Stomach (tissue), 19 donors: ENCODE measurements at places on chromosomes 6 and 20.
A peak's percentile ranks its signal among the peaks of the same experiment; 100 is the strongest.

DNA sequence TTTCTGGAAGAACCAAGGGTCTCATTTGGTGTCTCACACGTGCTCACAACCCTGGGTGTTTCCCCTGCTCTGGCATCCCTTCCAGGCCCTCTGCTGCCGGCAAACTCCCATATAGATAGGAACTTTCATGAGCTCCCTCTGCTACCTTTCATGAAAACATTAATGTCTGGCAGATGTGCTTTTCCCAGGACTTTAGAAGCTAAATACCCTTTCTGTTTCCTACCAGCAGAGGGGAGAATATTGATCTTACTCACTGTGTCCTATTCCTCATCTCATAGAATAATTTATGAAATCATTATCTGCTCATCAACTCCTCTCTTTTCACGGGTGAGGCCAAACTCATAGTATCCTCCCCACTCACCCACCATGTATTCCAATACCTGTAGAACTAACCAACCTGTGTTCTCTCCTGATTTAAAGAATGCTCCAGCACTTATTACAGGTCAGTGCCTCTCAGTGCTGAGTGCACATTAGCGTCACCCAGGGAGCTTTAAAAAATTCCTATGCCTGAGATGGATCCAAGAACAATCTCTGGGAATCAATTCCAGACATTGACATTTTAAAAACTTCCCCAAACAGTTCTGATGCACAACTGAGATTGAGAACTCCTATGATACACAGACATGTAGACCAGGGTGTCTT, 298.5 kb upstream of the JAG1 start:
- DNase-seq, result no peak

- no peak for DNase-seq
Observed at GRCh38 chr6:3904518-3904917, 55.3 kb downstream of the FAM50B start.

DNA sequence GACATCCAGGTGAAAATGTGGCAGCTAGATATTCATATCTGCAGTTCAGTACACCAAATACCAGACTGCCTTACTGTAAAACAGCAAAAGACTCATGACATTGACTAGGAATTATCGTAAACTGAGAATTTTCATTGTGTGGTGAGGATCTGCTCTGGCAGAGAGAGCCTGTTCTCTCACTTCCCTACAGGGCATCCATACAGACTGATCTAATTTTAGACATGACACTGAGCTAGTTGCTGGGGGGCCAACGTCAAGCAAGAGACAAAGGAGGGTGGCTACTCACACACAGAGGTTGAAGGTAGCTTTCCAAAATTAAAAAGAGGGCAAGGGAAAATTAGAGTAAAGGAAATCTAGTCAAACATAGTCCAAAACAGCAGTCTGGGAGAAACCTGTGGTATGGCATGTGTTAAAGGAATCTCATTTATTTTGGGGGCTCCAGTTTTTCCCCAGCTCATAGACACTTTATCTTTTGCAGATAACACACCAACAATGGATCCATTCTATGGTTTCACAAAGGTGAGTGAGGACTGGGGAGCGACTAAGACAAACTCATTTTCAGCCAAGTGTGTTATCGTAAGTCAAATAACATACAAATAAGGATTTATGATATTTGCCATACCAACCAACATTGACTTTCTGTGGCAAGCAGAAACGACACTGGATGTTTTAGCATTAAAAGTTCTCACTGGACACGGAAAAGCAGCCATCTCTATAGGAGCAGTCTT, 36.6 kb upstream of the NHSL1 start:
- DNase-seq, result no peak

DNA sequence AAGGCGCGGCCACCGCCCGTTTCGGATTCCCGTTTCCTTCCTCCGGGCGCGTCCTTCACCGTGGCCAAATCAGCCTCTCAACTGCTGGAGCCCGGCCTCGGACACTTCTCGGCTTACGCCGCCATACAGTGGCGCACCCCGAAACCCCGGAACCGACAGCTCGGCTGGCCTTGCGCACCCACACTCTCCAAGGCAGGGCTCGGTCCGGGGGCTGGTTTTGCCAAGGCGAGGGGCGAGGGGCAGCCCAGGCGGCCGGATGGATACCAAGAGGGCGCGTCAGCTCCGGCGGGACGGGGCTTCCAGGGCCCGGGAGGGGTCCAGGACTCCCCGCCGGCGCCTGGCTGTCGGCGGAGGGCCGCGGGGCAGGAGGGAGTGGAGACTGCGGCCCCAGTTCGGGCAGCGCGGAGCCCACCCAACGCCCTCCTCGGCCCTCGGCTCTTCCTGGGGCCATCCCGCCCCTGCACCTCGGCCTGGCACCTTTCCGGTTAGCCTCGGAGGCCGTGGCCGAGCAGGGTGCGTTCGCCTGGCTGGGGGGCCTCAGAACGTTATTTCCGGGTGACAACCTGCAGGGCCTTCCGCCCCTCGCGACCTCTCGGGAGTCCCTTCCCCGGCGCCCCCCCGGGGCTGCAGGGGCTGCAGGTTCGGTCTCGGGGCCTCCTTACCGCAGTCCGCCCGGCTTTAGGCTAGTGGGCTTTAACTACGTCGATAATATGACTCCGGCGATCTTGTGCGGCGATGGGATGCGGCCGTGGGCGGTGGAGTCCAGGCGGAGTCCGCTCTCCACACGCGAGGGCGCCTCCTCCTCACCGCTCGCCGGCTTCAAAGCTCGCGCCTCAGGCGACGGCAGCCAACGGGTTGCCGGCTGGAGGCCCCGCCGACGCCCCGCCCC, 697 bp upstream of the CEP43 start:
- peak; percentile 27 for DNase-seq

GRCh38 chr6:20098267-20098876, 113.9 kb downstream of the MBOAT1 start:
- no peak for DNase-seq

- no peak for DNase-seq
Observed at GRCh38 chr6:42292004-42292740, 74.5 kb upstream of the MRPS10 start.
